MCF 10A (cell line): ENCODE measurements at places on chromosomes 11 and 22. TPM values are rescaled to one million over a fixed set of nuclear protein-coding genes. Genes with fewer than 3 reads are reported as not detected.

DNA sequence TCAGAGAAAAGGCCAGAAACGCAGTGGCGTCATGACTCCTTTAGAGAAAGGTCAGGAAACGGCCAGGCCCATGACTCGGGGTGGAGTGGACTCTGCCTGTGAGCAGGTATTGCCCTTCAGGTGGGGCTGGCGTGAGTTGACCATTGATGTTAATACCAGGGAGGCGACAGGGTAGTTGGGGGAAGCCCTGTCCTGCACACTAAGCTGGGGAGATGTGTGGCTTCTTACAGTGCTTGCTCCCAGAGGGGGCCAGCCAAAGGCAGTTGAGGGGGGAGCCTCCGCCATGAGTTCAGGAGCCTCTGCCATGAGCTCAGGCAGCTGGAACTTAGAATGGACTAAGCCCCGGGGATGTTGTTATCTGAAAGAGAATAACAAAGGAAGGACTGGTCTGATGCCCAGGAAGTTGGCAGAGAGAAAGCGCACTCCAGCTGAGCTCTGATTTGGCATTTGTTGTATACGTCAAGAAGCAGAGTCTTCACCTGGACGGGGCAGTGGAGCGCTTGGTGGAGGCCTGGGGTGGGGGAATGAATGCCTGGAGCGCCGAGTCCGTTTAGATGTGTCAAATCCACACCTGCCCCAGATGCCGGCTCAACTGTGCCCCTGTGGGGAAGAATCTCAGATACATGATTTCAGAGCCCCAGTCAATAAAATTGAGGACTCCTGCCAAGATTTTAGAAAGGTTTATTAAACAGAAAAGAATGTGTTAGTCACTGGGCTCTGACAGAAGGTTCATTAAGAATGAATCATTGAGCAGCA lies 222.5 kb downstream of the TBC1D22A start:
- DNase-seq: peak; percentile 76

- DNase-seq: no peak
Observed at GRCh38 chr11:638631-639331, 1.7 kb downstream of the DRD4 start.

DNA sequence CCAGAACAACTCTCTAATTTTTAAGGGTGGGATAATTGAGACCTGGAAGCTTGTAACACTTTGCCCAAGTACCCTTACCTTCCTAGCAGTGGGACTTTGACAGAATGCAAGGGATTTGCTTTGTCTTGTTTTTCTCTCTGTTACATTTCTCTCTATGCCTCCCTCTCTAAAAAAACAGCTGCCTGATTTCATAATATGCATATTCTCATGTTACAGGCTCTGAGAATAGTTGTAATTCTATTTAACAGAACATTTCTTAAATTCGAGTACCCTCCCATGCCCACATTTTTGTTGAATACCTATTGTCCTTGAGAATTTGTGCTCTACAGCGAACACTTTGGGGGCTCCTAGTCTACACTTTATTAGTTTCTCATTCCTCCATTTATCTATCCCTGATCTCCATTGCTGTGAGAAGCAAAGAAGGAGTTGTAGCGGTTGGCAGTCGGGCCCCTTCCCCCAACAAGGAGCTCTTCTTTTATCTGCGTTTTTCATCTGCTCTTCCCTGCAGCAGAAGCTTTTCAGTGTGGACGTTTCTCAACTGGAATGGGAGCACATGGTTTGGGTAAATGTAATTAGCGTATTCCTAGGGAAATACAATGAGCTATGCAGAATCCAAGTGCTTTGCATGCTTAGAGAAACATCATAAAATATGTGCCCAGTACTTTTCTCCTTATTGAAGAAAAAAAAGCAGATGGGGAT lies 117.7 kb upstream of the CCDC90B start:
- DNase-seq: no peak

Gene LDHAL6A
- total RNA-seq: not detected in 2 replicates

Gene TRIM51
- total RNA-seq: not detected in 2 replicates

DNA sequence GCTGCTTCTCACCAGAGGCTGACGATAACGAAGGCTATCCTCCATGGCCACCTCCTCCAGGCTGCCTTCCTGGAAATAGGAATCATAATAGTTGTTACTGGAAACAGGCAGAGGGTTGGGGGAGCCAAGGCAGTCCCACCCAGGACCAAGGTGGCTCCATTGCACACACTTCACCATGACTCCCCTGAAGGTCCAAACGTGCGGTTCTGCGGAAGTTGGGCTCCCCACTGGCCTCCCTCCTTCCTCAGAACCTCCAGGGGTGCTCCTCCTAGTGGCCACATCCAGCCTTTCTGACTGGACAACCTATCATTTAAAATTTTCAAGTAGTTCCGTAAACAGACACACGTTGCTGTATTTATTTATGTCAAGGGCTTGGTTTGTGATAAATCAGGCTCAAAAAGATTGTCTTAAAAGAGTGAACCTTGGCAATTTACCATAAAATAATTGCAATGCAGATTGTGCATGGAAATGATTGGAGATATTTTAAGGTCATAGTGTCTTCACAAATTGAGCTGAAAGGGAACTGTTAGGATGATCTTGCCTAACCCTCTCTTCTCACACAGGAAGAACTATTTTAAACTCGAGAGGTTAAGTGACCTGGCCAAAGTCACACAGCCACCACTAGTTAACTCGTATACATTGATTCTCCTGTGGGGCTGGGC lies 1.4 kb upstream of the TCN2 start:
- DNase-seq: peak; percentile 59

- peak; percentile 90 for DNase-seq
Observed at GRCh38 chr11:64341851-64342791, 2.1 kb downstream of the CCDC88B start.

Gene MSANTD4
- 31.2 and 36.0 TPM in 2 replicates for total RNA-seq

DNA sequence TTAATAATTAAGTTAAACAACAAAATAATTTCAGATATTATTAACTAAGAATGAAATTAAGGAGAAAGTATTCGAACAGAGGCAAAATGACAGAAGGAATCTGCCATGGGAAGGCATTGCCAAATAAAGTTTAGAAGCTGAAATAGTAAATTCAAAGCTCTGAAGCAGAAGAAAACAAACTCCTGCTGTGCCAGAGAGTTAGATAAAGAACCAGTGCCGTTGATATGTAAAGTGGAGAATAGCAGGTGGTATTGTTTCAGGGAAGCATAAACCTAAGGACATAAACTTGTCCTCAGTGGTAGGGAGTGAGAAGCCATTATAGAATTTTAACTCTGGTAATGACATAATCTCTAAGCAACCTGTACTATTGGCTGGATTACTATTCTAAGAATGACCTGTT lies 2.7 kb upstream of the HBG2 start:
- no peak for DNase-seq

GRCh38 chr22:46569055-46569847 lies 31.8 kb upstream of the CELSR1 start:
- DNase-seq: no peak

DNA sequence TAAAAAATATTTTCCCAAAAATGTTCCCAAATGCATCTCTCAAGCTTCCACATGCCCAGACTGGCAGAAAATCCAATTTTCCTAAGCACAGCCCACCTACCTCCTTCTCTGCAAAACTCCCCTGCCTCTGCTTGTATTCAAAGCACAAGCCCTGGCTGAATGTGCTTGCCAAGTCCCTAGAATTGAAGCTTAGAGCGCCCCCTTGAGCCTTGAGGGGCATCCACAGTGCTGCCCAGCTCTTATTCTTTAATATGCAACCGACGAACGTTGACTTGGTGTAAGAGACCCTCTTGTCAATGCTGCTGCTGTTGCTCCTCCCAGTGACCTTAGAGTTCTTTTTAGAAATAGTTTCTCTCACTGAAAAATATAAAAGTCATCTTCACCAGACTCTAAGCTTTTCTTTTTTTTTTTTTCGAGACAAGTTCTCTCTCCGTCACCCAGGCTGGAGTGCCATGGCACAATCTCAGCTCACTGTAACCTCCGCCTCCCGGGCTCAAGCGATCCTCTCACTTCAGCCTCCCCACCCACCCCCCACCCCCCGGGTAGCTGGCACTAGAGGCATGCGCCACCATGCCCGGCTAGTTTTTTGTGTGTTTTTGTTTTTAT lies 63.5 kb upstream of the CAPRIN1 start:
- DNase-seq: peak; percentile 78

Gene RFPL3
- not detected in 2 replicates for total RNA-seq

DNA sequence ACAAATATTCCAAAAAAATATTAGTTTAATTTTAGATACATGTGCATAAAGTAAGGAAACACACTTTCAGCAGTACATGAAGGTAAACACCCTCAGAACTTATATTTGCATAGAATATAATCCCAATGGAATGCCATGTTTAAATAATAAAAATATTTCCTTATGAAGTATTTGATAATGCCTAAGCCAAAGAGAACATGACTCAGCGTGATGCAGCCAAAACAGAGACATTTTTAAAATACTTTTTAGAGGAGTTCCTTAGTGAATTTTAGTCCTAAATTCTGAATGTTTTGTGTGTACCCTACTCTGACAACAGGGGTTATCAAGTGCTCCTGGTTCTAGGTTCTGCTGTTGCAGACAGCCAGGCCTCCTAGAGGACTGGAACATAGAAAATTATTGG lies 39.1 kb upstream of the POU2AF2 start:
- peak; percentile 6 for DNase-seq

DNA sequence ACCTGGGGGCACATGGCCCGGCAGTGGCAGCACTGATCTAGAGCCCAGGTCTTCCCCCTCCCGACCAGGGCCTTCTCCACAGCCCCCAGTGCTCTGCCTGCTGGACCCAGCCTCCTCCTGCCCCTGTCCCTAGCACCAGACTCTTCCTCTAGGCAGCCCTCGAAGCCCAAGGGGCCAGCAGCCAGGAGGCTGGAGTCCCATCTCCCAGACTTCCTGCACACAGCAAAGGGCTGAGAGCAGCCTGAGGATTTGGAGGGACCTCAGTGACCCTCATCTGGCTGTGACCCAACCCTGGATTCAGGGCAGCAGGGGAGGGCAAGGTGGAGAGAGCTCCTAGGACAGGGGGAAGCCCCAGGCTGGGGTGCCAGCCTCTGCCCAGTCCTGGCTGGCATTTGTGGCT lies 3.0 kb downstream of the RHOD start:
- DNase-seq: peak; percentile 18

GRCh38 chr11:18739685-18740084 lies 13.7 kb upstream of the IGSF22 start:
- DNase-seq: no peak

DNA sequence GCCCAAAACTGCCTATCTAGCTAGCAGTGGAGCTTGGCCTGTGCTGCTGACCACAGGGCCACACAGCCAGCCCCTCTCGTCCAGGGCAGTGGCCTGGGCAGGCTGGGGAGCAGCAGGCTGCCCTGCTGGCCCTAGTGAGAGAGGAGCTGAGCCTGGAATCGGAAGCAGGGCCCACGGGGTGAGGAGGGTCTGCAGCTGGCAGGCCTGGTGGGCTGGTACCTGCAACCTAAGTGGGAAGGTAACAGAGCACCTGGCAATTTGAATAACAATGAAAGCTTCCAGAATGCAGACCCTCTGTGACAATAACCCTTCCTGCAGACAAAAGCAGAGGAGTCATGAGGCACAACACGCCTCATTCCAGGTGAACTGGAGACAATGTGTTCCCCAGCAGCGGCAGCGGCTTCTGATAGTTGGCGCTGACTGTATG lies 31.8 kb upstream of the RFPL3 start:
- no peak for DNase-seq

DNA sequence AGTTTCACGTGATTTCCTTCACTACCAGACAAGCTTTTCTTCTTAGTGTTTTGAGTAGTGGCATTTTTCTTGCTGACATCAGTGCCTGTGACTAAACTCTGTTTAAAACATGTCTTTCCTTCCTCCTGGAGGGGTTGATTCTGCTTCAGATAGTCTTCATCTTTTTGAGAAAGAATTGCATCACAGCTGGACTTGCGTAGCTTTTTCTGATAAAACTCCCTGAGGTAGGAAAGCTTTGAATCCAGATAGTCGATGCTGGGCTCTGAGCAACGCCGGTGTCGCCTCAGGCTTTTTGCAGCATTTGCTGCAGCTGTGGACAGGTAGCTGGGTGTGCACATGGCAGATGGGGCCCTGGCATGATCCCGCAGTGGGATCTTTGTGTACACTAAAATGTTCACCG lies 131.7 kb downstream of the ARHGAP20 start:
- DNase-seq: no peak

DNA sequence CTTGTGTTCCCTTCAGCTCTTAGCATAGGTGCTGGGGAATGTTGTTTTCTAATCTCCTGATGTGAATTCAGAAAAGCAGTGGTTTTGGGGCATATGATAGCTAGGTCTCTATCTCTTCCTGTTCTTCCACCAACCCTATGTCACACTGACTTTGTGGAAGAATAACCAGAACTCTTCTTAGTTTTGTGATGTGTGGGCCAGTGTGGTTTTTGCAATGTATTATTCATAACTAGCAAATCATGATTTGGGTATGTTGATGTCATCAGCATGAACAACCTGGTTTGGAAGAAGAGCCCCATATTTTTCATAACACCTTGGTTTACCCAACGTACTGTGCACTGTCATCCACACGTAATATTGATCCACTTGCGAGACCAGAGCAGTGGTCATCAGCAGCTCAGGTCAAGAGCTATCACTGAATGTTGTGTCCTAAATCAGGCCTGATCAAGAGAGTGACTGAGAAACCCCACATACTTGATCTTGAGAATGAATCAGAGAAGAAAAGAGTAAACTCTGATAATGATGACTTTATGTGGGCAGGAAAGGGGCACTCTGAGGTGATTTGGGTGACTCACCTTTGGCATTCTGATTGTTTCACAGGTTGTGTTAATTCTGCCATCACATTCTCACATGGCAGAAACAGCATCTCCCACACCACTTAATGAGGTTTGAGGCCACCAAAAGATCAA lies 19.4 kb upstream of the MS4A6E start:
- DNase-seq: no peak

DNA sequence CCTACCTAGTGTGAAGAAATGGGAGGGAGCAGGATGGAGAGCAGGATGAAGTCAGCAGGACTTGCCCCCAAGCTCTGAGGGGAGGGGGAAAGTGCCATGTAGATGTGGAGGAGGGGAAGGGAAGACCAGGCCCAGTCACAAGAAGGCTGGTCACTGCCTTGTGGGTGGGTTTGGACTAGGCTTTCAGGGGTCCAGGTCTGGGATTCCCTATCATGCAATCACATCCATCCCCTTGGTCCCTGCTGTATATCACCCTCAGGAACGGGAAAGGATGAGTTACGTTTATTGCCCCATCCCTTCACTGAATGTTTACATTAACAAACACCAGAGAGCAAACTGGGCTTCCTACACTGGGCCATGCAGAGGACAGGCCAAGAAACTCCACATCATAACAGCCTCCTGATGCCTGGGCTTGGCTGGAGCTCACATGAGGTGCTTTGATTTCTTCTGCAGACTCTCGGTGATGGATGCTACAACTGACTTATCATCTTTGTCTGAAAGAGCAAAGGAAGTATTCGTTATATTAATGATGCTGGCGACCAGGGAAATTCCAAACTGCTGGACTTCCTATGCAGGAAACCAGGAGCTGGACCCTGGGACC lies 5.6 kb downstream of the TMEM86A start:
- no peak for DNase-seq

Gene EFCAB6
- 0.40 and 0.93 TPM in 2 replicates for total RNA-seq

Gene RTN4RL2
- total RNA-seq: 2.0 and 3.2 TPM in 2 replicates

GRCh38 chr11:69172674-69173073 lies 16.9 kb downstream of the SMIM38 start:
- DNase-seq: no peak

Gene SUSD2
- 13.3 and 32.8 TPM in 2 replicates for total RNA-seq

DNA sequence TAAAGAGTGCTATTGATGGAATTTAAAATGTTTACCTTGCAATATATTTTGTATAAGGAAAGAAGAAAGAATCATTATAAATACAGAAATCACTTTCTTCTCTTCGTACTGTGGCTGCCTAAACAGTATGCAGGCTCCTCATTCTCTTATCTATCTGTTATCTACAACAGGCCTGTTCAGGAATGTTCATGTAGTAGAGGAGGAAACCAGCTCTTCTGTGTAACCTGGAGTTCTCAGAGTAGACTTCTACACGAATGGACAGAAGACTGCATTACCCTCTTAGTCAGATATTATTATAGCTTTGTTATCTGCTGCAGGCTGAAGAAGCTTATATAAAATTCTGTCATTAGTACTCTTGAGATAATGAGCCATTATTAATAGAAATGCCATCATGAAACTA lies 1225.9 kb upstream of the CNTN5 start:
- DNase-seq: no peak
